ENCODE measurements at places on chromosomes 6 and 20.

GRCh38 chr20:48166082-48166835 is 381.0 kb upstream of the SULF2 start:
- DNase-seq, result no peak

- DNase-seq, result no peak
Observed at GRCh38 chr6:70289299-70289698, 13.6 kb downstream of the COL9A1 start.

DNA sequence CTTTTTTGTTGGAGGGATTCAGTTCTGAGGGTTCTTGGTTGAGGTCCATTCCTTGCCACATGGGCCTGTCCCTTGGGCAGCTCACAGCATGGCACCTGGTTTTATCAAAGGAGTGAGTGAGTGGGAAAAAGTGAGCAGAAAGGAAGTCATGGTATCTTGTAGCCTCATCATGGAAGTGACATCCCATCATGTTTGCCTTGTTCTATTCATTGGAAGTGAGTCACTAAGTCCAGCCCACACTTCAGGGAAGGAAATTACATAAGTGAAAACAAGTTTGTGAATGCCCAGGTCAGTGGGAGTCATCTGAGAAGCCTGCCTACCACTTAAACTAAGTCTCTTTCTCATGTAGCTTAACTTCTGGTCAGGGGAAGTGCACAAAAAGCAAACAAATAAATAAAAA is 32.8 kb upstream of the ZNFX1 start:
- DNase-seq, result no peak

- no peak for DNase-seq
Observed at GRCh38 chr20:25310921-25311728, 63.2 kb downstream of the PYGB start.

- DNase-seq, result no peak
Observed at GRCh38 chr6:21827425-21828202, 234.1 kb downstream of the SOX4 start.

- no peak for DNase-seq
Observed at GRCh38 chr20:9627219-9627618, 112.8 kb downstream of the LAMP5 start.

- no peak for DNase-seq
Observed at GRCh38 chr20:49165611-49166010, 22.5 kb downstream of the STAU1 start.

DNA sequence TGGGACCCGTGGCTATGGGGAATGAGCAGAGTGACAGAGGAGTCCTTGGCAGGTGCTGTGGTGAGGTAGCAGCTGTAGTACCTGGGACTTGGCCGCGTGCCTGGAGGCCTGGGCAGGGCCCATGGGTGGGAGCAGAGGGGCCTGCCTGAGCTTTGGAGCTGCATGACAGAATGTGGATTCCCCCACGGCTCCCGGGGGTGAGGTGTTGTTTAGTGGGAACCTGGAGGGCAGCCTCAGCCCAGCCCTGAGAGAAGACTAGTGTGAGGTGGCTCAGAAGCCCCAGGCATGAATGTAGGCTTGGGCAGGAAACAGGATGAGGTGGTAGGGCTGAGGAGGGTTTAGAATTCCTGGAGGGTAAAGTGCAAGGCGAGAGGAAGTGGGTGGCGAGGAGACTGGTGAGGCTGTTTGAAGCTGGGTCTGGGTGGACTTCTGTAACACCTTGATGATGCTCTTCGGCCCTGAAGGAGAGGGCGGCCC is 86.5 kb upstream of the SCP2D1 start:
- no peak for DNase-seq

- no peak for DNase-seq
Observed at GRCh38 chr20:19210391-19211155, 1.9 kb upstream of the SLC24A3 start.

DNA sequence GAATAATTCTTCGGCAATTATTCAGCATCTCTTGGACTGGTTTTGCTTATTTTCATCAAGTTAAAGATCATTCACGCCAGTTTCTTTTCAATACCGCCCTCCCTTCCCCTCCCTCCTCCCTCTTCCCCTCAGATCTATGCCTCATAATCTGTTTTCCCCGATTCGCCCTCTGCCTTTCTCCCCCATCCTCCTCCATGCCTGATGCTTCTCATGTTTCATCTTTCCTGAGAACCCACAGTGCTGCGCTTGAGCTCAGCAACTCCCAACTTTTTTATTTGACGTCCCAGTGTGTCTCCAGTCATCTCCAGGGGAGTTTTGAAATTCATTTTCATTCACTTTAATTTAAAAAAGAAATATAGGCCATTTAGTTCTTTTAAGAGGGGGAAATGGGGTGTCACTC is 142.7 kb downstream of the PTPRT start:
- DNase-seq, result no peak

DNA sequence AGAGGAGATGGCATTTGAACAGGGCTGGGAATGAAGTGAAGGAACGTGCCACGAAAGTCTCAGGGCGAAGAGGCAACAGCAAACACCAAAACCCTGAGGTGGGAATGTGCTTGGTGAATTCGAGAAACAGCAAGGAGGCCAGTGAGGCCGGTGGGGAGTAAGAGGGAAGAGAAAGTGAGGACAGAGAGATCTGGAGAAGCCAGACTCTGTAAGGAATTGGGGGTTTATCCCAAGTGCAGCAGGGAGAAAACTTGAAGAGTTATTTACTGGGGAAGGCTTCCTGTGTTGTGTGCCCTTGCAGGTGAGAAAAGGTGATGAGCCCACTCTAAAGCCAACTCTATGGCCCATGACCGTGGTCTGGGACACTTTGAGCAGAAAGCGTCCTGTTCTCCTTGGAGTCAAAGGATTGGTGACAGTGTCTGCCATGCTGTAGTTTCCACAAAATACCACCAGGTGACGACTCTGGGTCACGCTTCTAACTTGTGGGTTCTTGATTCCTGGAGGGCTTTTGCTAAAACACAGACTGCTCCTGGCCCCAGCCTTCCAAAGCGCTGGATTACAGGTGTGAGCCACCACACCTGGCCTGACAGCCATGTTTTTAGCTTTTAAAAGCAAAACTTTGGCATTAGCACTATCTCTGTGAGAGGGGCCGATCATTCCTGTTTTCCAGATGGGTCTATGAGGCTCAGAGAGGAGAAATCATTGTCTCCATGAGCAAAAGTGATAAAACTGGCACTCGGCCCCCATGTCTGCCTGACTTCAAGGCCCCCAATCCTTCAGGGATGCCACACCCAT is 18.0 kb upstream of the CSNK2A1 start:
- peak; percentile 51 for DNase-seq

DNA sequence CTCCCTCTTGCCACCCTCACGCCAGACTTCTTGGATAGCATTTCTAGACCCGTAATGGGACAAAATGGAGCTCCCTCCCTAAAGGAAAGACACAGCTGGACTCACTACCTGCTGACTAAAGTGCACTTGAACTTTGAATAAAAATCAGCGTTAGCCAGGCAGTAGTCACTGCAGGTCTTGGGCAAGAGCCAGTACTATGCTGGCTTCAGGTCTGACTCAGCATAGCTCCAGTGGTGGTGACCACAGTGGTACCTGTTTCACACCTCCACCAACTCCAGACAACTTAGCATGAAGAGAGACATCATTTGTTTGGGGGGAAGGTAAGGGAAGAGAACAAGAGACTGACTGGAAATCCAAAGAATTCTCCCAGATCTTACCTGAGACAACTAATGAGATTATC is 906.8 kb downstream of the GRIK2 start:
- no peak for DNase-seq
